ENCODE measurements at places on chromosomes 1 and 21.
A peak's percentile ranks its signal among the peaks of the same experiment; 100 is the strongest.

GRCh38 chr1:173856903-173857302 is 10.9 kb downstream of the GAS5 start:
- no peak for ATAC-seq

DNA sequence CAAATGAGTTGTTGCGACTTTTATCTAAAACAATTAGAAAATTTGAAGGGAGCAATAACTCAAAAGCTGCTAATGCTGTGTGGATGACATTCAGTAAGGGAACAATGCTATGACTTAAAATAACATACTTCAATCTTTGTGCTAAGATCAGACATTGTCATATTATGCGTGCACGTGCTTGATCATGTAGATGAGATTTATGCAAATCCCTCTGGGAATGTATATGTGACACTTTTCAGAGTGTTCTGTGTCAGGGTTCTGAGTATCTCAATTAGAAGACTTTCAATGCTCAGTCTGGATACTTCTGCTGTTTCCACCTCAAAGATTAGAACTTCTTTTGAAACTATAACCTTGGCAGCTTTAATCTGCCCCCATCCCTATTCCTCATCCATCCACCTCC is 18.6 kb upstream of the POU2F1 start:
- ATAC-seq: no peak

DNA sequence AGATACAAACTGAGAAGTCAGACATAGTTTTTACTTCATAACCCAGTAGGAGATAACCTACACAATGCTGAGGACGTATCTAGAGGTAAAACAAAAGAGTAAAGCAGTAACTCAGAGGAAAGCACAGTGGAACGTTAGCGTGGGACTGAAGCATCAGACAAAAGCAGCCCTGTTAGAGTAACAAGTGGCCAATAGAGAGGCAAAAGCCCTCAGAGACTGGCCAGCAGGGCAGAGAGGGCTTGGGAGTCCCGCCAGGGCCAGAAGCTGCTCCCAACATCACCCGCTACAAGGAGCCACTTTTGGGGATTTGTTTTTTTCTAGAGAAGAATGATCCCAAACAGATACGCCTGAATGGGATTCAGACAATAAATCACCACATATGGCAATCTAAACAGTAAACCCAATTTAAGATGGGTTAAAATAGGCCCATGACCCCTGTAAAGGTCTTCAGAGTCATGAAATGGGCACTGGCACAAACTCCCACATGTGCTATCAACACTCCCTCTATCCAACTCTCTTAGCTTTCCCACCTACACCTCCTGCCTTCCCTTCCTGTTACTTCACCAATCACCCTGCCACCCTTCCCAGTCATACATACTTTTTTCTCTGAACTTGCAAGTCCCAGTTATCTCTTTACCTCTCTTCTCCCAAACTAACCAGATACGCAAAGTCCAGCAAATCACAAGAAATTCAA is 17.2 kb downstream of the TADA1 start:
- ATAC-seq: no peak

GRCh38 chr1:19317126-19317910 is 5.2 kb downstream of the SLC66A1 start:
- ATAC-seq: no peak

GRCh38 chr1:109625176-109625575 is 5.5 kb downstream of the AMPD2 start:
- no peak for ATAC-seq

- no peak for ATAC-seq
Observed at GRCh38 chr1:118992868-118993699, 4.9 kb upstream of the TBX15 start.

- ATAC-seq: peak; percentile 91
Observed at GRCh38 chr1:156816561-156817328, at the start of gene SH2D2A. Gene SH2D2A, minus strand, starts transcription at chr1:156816848. Its CDS starts 140 bp downstream, at chr1:156816708.

GRCh38 chr1:1815606-1816281 is 37.5 kb upstream of the NADK start:
- ATAC-seq: no peak

DNA sequence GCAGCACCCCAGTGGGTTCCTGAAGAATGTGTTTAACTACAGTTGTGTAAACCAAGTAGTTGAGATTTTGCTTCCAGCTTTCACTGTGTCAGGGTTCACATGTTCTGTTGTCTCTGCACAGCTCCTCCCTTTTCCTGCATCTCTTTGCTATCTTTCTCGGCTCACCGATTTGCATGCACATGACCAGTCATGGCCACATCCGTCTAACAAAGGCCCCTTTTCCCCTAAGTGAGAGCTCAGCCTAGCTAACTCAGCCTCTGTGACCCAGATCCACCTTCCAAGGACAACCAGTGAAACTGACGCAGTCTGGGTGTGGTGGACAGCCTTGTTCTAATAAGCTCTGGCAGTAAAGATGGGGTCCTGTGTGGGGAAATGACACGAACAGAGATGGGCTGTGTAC is 101.1 kb downstream of the ZP4 start:
- ATAC-seq: no peak

DNA sequence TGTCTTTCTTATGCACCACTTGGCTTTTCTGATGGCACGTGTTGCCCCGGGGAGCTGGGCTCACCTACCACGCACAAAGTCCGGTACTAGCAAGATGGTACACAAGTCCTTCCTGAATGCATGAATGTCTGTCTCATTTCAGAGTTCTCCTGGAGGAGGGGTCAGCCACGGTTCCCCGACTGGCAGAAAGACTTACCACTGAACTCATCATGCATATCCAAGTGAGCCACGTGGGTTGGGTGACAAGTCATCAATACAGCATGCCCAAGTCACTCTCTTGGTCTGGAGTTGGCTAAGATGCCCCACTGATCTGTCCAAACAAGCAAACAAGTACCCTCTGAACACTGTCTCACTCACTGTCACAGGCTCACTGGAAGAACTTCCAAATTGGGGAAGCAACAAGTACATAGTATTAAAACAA is 28.6 kb upstream of the MX1 start:
- no peak for ATAC-seq

GRCh38 chr1:186896211-186896610 is 67.5 kb downstream of the PLA2G4A start:
- no peak for ATAC-seq

DNA sequence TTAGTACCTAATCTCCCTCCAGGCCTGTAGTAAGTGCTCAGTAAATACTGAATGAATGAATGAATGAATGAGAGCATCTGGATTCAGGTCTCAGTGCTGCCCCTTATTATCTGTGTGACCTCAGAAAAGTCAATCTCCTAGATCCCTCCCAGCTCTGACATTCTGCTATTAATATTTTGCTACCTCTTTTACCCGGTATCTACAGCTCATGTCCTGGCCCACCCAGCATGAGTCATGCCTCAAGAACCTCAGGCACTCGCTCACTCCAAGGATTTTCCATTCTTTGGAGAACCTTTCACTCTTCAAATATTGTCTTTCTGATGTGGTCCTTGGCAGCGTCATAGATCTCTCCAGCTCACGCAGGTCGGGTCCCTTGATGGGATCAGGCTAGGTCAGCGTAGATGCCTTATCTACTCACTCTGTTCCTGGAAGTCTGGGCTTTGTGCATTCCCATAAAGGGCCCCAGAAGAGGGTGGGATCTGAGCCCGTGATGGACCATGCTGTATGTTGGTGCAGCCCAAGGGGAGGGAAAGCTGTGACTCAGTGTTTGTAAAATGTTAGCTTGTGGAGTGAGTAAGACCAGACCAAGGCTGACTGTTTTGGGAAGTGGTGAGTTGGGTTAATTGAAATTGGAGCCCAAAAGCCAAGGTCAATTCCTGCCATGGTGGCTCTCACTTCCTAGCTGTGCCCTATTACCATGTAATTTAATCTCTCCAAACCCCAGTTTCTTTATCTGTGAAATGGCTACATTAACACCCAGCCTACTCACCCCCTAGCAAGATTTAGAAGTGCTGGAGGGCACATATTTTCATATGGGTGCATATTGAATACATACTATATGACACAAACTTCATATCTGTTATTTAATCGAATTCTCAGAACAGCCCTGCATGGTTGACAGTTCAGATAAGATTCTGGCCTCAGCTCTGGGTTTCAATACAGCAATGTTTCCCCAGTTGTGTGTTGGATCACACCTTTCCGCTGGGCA is 214.1 kb upstream of the USP24 start:
- ATAC-seq: no peak

GRCh38 chr1:2199042-2199810 is 4.7 kb upstream of the FAAP20 start:
- ATAC-seq: peak; percentile 71

GRCh38 chr1:224435318-224435763 is 744 bp upstream of the WDR26 start:
- ATAC-seq: peak; percentile 24

All from activated CD4-positive, CD25-positive, alpha-beta regulatory T cell treated with anti-CD3 and anti-CD28 coated beads, Interleukin-2, amount 50 U/mL, for 24 hours (primary cell).